ENCODE measurements at places on chromosomes 12 and 14. TPM values are rescaled to one million over a fixed set of nuclear protein-coding genes. Genes with fewer than 3 reads are reported as not detected.

DNA sequence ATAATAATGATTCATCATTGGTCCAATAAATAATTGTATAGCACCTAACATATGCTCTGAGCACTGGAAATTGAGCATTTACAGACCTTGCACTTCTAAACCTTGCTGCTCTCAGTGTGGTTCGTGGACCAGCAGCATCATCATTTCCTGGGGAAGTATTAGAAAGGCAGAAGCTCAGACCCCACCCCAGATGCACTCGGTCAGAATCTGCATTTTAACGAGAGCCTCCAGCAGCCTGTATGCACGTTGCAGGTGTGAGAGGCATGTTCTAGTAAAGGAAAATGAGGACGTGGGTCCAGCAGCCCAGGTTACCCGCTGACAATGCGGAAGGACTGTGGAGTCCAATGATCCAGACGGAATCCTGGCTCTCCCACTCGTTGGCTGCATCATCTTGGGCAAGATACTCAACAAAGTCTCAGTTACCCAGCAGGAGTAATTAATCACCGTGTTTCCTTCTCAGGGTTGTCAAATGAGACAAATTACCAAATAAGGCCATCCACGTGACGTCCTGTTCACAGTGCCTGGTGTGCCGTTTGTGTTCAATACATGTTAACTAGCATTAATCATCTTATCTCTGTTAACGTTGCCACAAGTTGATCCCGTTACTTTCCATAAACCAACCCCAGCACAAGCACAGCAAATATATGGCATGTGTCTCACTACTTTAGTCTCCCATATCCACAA lies 49.2 kb upstream of the CCND2 start:
- DNase-seq = no peak

- DNase-seq = no peak
Observed at GRCh38 chr12:28620281-28620680, 430.0 kb downstream of the CCDC91 start.

The KLHDC1 gene
- 7.6 TPM for total RNA-seq

The IRF9 gene
- 123 TPM for total RNA-seq

GRCh38 chr14:101728367-101728742 lies 33.2 kb upstream of the PPP2R5C start:
- DNase-seq = peak; percentile 10

The TDRD9 gene
- total RNA-seq = 6.2 TPM

The KRT82 gene
- not detected for total RNA-seq

The SPIC gene
- total RNA-seq = not detected

- no peak for DNase-seq
Observed at GRCh38 chr14:32354716-32355115, 25.6 kb downstream of the AKAP6 start.

The APOF gene
- total RNA-seq = not detected

DNA sequence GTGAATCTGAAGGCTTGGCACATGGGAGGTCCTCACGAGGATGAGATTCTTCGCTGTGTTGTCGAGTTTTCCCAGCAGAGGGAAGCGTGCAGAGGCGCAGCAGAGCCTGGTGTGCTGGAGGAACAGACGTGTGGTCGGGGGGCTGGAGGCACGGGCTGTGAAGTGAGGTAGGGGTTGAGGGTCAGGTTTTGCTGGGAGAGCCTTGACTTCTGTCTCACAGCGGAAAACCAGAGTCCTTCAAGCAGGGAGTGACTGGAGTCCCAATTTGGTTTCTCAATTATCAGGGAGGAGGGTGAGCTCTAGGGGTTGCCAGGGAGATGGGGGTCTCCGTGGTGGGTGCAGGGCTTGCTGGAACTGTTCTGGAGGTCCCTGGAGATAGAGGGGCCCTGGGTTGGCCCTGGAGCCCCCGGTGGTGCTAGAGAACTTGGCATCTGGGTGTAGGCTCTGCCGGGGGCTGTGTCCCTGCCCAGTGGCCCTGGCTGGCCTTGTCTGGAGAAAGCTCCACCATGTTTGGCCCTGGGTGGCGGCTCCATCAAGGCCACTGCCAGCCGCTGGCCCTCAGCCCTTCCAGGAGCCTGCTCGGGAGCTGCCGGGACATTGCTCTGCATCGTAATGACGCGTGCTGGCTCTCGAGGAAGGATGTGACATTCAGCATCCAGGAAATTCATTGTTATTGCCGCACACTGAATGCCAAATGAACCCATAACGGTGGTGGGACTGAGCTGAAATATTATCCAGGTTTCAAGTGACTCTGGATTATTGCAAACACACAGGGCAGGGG lies 215.7 kb downstream of the KIF26A start:
- DNase-seq = peak; percentile 62

The SALL2 gene
- 8.1 TPM for total RNA-seq

- no peak for DNase-seq
Observed at GRCh38 chr12:116094475-116094874, 183.0 kb downstream of the MED13L start.

DNA sequence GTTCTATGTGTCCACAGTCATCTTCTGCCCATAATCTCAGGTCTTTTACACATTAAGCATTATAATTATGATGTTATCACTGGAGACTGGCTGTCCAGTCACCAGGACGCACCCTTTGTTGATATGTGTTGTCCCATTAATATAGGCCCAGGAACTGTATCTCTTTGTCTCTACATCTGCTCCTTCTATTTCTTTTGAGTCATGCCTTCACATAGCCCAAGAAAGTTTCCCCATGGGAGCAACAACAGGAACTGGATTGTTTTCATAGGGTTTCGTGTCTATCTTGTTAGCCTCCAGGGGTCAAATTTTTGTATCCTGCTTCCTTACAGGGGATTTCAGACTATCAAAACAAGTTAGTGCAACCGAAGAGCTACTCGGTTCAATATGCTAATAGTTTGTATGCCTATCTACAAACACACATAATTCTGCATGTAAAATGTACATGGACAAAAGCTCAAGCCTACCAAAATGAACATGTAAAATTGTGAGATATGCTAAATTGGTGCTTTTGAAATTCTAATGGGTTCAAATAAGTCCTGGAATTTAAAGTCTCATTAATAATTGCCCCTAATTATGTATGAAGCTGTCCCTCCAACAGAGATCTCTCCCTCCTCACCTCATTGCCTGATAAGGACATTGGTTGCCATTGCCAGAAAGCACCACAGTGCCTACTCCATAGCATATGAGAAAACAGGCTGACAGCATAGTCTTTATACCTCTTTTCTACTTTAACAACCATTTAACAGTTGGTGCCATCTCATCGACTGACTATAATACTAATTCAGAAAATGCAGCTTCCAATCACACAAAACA lies 99.8 kb upstream of the DIO2 start:
- no peak for DNase-seq

- peak; percentile 88 for DNase-seq
Observed at GRCh38 chr12:116533343-116534251, 25.6 kb upstream of the MAP1LC3B2 start.

The BEGAIN gene
- 1.5 TPM for total RNA-seq

GRCh38 chr12:98399532-98399931 lies 115.9 kb upstream of the TMPO start:
- DNase-seq = no peak

DNA sequence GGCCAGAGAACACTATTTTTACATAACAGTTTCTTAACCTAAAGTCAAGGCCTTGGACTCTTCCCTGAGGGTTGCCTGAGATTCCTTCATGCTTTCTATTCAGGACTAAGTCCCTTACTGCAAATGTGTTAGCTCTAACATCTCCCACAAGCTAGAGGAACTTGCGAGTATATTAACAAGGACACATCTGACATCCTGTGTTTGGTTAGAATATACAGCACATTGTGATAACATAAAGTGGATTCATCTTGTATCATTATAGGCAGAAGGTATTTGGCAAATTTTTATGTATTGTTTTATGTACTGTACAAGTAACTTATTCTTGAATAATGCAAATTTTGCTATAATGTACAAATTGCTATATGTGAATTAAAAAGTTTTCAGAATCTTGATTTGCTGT lies 45.5 kb downstream of the SH2B3 start:
- DNase-seq = no peak

DNA sequence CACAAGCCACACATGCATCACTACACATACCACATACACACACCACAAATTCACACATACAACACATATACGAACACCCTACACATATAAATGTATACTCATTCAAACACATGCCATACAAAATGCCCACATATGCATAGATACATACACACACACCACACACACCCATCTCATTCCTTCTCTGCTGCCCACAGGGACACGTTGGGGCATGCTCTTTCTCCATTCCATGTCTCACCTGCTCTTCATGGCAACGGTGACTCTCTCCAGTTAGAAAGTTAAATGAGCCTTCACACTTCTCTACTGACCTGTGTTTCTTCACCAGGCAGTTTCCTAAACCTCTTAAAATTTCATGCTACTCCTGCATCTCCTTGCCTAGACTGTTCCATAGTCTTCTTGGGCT lies 1194.8 kb downstream of the BCL11B start:
- DNase-seq = no peak

The HCAR3 gene
- 4.3 TPM for total RNA-seq

The ADAM20 gene
- 1.2 TPM for total RNA-seq

DNA sequence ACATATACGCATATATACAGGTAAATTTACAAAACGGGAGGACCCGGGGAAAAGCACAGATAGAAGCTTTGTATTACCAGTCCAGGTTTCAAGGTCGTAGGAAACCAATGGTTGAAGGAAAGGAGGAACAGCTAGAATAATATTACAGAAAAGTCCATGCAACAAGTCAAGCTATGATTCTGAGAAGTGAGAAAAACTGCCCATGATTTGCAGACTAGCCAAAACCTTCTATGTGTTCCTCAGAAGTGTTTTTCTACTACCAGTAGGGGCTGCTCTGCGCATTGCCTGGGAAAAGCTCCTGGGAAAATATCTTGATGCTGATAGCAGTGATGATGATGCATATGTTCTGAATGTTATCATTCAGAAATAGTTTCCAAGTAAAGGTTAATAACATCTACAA lies 2.2 kb downstream of the PDZRN4 start:
- DNase-seq = no peak

DNA sequence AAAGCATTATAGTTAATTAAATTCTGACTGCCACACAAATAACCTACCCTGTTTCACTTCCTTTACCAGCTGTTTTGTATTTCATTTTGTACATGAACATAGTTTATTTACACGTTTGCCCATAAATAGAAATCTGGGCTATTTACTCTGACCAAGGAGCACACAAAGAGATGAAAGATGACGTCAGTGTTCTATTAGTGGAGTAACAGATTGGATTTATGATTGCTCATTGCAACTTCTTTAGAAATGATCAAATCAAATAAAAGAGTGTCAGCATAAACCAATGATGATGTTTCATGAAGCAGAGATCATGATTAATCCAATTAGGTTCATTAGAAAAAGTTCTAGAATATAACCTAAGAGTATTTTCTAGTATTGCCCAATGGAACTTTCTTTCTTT lies 12.0 kb upstream of the RTL1 start:
- no peak for DNase-seq

DNA sequence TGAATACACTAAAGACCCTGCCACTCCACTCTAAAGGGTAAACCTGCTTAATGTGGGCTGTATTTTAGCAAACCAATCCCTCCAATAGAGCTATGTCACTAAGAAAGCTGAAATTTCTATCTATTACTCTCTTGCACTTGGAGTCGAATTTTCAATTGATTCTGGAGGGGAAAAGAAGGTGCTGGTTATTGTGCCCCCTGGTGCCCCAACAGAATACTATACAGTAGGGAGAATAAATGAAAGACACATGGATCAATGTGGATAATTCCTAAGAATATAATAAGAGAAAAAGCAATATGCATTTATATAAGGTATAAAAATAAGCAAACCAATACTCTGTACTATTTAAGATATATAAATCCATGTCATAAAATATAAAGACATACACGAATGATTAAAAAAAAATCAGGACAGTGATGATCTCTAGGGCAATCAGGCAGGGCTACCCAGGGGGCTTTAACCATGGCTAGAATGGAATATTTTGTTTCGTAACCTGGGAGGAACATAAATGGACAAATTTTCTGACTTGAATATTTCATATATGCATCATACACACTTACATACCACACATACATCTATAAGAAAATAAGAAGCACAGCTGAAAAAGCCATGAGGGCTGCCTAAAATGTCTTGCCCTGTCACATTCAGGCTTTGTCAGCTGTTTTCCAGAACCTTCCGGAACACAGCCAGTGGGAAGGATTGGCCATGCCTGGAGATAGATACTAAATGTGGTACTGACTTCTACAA lies 54.4 kb downstream of the EFCAB11 start:
- DNase-seq = no peak

DNA sequence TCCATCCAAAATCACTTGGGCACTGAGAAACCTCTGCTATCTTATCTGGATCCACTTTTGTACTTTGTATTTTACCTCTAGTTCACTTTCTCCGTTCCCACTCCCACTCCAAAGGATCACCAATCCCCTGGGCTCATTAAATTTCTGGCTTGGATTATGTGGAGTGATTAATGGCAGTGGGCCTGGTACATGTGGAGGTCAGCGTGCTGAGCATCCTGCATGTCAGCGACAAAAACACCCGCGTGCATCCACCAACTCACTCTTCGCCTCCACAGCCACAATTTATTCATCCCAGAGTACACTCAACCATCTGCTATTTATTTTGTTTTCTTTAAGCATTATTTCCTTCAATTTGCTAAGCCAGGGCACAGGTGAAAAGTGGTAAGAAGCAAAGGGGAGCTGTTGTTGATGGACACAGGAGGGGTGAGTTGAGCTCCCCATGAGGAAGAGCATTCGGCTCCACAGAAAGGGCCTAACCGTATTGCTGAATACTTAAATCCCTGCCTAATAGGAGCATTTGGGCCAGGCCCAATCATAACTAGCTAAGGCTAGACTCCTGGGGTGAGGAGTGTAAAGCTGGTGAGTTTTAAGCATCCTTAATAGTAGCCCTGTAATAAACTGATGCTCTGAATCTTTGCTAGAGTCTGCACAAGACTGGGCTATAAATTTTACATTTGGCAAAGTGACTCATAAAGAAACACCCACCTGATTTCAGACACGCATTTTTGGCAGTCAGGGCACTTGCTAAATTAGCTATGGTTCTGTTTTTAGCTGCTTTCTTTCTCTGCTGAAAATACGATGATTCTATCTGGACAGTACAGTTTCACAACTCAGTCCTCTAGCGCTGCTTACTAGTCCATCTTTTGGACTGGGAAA lies 137.8 kb downstream of the SLC25A21 start:
- DNase-seq = no peak

DNA sequence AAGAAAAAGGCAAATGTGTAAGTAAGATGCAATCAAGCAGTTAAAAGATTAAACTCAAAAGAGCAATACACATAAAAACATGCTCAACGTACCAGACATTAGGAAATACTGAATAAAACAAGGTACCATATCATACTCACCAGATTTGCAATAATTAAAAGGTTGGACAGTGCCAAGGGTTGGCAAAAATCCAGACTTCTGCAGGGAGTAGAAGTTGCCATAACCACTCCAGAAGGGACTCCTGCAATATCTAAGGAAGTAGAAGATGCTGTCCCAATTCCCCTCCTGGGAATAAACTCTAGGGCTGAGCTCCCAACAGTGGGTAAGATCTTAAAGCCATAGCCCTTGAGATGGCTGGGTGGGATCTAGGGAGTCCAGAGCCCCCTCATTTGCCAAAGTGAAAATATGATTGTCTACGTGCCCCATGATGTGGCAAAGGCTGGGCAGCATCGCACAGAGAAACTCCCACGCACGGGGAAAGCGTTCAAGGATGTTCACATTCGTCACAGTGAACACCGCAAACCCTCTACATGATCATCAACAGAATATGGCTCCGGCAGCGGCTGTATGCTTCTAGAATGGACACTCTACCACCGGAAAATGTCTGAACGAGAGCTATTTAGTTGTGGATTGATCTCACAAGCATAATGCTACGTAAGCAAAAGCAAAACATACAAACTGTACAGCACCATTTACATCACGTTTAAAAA lies 12.3 kb downstream of the KCTD10 start:
- DNase-seq = no peak
